ENCODE measurements at places on chromosomes 7 and 10.
A peak's percentile ranks its signal among the peaks of the same experiment; 100 is the strongest.

DNA sequence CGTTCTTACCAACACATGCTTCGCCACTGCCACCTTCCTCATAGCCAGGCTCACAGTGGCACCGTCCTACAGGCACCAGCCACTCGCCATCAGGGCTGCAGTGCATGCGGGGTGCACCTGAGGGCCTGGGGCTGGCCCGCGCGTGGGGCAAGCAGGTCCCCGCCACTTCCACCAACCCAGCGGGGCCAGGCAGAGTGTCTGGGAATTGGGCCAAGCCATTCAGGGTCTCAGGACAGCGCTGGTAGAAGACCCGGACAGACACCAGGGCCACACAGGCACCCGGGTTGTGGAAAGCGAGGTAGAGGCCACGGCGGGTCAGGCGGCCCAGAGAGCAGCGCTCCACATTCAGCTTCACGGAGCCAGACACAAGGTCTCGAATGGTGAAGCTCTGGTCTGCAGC is 9.0 kb downstream of the EPHA1 start:
- DNase-seq: no peak

GRCh38 chr7:118079369-118079768 is 104.6 kb upstream of the LSM8 start:
- DNase-seq: no peak

DNA sequence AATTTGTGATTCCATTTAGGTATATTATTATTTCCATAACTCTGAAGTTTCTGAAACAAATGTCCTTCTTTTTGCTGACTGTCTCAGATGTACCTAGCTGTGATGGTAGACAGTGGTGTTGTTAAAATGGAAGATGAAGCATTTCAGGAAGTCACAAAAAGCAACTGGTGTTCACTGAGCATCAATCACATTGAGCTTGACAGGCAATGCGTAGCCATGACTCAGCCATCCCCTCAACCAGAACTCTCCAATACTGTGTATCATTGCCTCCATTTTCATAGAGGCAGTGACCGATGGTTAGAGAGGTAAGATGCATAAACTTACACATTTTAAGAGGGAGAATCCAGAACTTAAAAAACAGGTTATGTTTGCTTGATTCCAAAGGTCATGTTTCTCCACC is 434.0 kb downstream of the INHBA start:
- DNase-seq: no peak

DNA sequence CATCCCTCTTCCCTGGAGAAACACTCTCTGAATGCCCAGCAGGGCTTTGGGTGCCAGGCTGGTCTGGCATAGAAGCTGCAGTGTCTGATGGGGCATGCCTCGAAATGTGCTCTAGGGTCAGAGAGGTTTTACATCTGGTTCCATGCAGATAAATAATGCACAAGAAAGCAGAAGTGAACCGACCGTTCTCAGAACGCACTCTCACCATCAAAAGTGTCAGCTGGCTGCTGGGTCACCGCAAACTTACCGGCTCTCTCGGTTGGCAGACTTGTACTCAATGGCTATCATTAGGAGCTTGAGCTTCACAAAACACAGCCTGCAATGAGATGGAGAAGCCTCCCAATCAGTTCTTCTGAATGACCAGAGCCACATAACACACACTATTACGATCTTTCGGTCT is 610.0 kb downstream of the KCNMA1 start:
- DNase-seq: no peak

- DNase-seq: peak; percentile 14
Observed at GRCh38 chr10:46541017-46541661, 15.3 kb downstream of the GPRIN2 start.
